NAMALWA (cell line): ENCODE measurements at places on chromosomes 4 and X.

- no peak for DNase-seq
Observed at GRCh38 chr4:987624-988513, 1.0 kb downstream of the IDUA start.

DNA sequence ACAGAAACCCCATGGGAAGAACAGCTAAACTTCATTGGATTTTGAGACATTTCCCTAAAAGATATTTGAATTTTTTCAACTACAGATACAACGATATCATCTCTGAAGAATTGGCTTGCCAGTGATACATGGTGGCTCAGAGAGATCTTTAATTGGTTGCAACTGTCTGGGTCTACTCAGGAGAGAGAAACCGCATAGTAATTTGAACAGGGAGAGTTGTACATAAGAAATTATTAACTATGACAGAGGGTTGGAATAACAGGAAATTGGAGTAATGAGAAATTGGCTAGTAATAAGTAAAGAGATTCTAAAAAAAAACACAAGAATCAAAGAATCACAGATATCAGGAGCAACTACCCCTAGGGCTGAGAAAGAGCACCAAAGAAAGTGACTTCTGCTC, 118.4 kb downstream of the KLHL13 start:
- no peak for DNase-seq

- no peak for DNase-seq
Observed at GRCh38 chr4:122827258-122827878, 737 bp downstream of the FGF2 start.

DNA sequence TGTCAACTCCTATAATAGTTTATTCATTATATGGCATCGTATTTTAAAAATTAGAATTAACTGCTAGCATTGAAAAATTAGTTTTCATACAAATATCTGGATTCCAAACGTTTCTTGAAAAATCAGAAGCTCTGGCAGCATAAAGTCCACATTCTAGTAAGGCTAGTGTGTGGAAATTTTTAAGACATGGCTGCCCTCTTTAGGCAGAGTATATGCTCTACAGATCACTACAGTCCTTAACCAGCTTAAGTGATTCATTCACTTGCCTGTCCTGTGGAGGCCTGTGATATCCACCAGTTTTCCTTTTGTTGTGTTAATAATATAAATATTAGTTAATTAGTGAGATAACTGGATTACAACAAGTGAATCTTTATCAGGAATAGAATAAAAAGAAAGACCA, 287.2 kb downstream of the OPHN1 start:
- DNase-seq: peak; percentile 7

DNA sequence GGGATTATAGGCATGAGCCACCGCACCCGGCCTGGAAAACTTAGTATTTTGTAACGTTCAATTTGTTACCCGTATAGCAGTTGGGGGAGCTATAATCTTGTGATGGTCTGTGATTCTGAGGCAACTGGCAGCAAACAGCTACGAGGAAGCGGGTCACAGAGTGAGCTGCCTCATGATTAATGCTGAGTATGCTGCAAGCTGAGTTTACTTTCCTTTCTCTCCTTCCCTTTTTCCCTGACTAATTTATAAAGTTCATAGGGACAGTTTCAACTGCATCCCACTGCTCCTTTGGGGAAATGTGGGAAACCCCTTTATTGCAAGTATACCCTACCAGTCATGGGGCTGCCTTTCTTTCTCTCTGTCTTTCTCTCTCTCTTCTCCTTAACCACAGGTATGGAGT, 17.7 kb upstream of the ELOVL6 start:
- DNase-seq: no peak

- DNase-seq: peak; percentile 65
Observed at GRCh38 chr4:103032574-103032973, 13.1 kb upstream of the SLC9B1 start.

GRCh38 chr4:165689159-165689558, 183.9 kb upstream of the TLL1 start:
- no peak for DNase-seq

- no peak for DNase-seq
Observed at GRCh38 chr4:39770969-39771724, 73.2 kb downstream of the UBE2K start.
